GM20000 (cell line): ENCODE measurements at places on chromosomes 5 and 9.
A peak's percentile ranks its signal among the peaks of the same experiment; 100 is the strongest.

DNA sequence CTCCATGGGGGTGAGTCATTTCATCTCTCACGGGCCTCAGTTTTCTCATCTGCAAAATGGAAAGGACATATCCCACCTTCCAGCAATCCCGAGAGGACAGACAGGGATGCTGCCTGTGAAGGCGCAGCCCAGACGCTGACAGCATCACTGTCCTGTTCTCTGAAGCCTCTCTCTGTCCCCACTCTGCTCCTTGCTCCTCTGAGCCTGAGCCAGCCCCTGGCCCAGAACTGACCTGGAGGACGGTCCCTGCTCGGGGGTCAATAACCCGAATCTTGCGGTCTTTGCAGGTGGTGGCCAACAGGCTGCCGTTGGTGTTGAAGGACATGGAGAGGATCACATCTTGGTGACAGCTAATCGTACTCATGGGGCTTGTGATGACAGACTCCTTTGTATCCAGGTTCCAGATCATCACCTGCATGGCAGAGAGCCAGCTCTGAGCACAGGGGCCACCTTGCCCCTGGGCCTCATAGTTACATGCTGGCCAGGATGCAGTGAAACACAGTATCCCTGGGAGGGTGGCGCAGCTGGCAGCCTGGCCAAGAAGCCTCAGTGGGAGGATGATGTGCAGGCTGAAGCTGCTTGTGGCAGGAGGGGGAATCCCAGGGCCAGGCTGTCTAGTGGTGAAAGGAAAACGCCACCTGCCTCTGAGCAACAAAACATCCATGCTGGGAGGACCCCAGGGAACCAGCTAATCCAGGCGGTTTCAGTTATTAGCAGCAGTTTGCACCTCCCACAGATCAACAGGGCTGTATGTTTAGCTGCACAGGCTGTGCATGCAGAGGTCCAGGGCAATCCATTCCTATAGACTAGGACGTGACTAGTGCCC lies 14.0 kb upstream of the TRIM14 start:
- no peak for DNase-seq

DNA sequence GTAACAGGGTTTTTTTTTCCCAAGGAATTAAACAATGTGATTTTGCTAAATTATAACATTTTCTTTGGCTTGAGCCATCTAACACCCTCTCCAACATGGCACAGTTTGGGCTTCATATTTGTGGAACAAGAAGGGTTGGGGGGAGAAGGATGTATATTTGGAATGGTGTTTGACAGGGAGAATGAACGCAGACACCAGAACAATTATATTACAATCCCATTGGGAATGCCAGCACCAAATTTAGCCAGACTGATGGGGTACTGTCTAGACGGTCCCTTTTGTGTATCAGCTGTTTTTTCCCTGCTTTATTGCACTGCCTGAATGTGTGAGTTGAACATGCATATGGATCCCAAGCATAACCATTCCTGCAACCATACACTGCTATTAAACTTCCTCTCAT lies 130.9 kb upstream of the TMEM161B start:
- no peak for DNase-seq

GRCh38 chr5:33379757-33380156 lies 61.0 kb upstream of the TARS1 start:
- DNase-seq, result no peak

DNA sequence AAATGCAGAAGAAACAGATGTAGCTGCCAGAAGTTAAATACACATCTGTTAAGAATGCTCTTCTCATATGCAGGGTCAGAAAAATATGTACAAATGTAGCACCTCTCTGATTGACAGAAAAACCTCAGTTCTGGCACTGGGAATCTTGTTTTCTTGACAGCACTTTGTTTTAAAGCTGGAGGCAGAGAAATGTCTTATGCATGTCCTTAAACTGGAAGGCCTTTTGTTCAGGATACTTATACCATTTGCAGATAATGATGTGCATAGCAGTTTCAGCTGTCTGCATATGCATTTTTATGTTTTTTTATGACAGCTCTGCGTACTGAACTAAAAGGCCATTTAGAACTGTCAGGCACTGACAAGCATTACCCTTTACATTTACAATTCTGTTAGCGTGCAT lies 567.9 kb downstream of the EBF1 start:
- no peak for DNase-seq

- DNase-seq, result no peak
Measured at GRCh38 chr9:125161284-125161918, 18.1 kb upstream of the SCAI start.

GRCh38 chr5:84373506-84373905 lies 11.2 kb downstream of the EDIL3 start:
- DNase-seq, result no peak

DNA sequence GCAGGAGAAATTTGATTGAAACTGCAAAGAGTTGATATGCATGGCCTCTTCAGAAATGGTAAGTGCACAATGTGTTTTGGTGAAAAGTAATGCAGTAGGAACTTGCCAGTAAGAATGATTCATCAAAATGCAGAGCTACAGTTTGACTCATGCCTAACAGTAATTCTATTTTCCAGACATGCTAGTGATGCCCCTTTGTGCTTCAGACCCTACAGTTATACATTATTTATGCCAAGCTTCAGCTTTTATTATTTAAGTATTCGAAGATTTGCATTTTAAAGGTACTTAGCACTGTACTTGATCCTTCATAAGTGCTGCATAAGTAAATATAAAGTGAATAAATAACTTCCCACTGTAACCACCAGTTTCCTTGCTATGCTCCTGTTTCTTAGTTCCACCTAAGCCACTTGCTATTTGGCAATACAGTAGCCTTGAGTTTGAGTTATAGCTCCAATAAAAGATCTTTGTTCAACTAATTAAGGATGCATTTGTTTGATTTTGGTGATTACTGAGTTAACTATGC lies 3.6 kb upstream of the SPATA31E1 start:
- no peak for DNase-seq

DNA sequence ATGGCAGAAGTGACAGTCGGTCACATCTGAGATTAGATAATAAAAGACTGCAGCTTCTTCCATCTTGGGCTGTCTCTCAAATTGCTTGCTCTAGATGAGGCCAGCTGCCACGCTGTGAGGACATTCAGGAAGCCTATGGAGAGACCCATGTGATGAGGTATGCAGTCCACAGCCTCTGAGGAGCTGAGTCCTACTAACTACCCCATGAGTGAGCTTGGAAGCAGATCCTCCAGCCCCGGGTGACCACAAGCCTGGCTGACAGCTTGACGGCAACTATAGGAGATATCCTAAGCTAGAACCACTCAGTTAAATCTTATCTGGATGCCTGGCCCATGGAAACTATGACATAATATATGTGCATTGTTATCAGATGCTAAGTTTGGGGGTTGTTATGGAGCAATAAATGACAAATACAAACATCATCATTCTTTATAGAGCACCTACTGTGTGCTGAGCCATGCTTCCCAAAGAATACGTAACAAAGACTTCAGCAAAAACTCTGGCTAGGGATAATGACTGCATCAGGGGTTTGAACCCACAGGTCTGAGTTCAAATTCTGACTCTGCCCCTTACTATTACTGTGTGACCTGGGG lies 26.7 kb downstream of the KCNV2 start:
- no peak for DNase-seq

GRCh38 chr9:16257604-16258003 lies 612.9 kb downstream of the BNC2 start:
- no peak for DNase-seq

DNA sequence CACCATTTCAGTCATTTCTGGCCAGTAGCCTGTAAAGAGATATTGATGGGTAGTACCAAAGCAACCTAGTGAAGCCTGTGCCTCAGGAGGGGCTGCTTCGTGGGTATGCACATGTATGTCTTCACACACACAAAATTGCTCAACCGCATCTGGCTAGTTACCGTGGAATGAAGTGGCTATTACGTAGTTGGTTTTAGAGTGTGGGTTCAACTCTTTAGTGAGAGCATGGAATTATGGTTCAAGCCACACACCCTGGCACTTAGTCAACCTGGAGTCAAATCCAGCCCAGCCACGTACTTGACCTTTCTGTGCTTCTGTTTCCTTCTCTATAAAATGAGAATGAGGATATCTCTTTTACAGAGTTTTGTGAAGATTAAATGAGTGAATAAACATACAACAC lies 174.9 kb downstream of the TTC39B start:
- DNase-seq, result no peak

- DNase-seq, result no peak
Measured at GRCh38 chr5:116730706-116731105, 156.1 kb upstream of the SEMA6A start.

- no peak for DNase-seq
Measured at GRCh38 chr5:123805300-123805699, 293.3 kb downstream of the CSNK1G3 start.

DNA sequence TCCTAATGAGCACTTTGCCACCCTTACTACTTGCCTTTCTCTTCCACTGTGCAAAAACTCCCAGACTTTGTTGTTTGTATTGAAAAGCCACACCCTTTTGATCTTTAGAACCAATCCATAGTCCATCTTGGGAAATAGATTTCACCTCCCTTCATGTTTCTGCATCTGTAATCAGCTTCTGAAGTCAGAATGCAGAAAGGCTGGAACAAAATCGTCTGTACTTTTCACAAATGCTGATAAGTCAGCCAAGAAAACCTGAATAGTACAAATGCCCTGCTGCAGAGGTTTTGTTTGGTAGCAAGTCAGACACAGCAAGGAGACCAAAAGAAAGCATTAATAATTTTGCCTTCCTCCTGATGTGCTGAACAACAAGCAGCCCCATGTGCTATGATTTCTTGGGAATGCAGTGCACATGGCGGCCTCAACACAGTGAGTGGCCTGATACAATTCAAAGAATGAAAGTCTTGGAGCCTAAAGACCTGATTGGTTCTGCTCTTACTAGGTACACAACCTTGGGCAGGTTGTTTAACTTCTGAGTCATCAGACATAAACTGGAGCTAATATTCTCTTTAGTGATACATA lies 59.2 kb upstream of the STK32A start:
- no peak for DNase-seq

- no peak for DNase-seq
Measured at GRCh38 chr5:180339583-180340183, 13.5 kb downstream of the GFPT2 start.

DNA sequence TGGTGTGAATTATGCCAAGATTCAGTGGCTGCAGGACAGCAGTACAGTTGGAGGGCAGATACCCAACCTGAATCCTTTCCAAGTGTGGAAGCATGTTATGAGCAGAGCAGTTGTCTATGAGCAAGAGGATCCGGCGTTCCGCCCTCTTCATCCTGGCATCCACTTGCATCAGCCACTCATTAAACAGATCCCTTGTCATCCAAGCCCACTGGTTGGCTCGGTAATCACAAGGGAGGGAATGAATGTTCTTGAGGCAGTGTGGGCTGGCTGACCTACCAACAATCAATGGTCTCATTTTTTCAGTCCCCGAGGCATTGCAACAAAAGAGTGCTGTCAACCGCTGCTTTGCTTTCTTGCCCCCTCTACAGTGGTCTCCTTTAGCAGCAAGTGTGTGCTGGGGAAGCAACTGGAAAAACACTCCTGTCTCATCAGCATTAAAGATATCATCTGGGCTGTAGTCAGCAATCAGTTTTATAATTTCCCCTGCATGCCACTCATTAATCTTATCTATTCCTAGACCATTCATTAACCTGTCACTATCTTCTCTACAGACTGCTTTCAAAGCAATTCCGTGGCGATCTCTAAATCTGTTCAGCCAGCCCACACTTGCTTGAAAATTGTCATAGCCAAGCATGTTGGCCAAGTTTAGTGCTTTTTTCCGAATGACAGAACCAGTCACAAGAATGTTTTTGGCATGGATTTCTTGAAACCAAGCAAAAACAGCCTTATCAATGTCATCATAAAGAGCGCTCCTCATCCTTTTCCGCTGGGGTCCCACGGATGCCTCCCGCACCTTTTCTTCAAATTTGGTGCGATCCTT lies 4.9 kb downstream of the TIGD6 start:
- DNase-seq, result no peak

DNA sequence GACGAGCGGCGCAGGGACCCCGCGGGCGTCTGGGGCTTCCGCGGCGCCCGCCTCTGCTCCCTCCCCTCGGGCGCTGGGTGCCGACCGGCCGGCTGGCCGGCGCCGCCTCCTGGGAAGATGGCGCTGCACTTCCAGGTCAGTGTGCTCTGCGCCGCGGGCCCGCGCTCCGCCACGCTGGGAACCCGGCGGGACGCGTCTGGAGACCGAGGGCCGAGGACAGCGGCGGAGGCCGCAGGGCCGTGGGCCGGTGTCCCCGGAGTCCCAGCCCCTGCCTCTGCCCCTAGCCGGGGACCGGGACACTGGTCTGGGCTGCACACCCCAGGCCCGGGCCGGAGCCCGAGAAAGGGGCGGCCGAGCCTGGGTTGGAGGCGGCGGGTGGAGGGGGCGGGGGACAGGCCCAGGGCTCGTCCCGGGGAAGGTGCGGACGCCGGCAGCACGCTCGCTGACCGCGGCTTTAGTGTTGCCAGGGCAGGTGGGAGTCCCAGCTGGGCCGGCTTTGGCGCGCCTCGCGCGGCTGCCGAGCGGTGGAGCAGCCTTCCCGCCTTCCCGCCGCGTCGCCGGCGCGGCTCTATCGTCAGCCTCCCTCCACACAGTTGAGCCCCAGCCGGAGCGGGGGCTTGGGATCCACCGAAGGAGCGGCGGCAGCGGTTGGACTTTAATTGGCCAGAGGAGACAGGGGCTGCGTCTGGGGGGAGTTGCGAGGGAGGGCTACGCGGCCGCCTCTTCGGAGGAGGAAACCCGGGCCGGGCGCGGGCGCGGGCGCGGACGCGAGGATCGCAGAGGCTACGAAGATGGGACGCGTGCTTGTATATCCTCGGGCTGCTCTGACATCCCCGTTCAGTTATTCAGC lies at the start of gene RANBP17:
Gene RANBP17, plus strand, starts transcription at position 102 of the 850 bp plus-strand sequence.
- DNase-seq, result peak; percentile 80

- no peak for DNase-seq
Measured at GRCh38 chr5:100755435-100755834, 147.6 kb downstream of the ST8SIA4 start.

GRCh38 chr9:90176901-90177300 lies 465.7 kb downstream of the DIRAS2 start:
- no peak for DNase-seq

DNA sequence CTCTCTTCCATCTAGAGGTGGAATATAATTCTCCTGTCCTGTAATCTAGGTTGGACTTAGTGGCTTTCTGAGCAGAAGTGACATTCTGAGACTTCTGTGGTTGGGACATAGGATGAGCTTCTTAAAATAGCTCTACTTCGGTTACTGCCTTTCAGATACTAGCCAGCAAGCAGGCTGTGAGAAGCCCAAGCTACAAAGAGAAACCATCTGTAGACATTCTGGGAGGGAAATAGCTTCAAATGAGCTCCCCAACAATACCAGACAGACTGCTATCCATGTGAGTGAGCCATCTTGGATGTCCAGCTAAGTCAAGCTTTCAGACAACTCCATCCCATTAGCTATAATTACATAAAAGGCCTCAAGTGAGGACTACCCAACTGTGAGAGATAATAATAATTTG lies 568.9 kb downstream of the DMRTA1 start:
- DNase-seq, result no peak

GRCh38 chr5:43231977-43232376 lies 40.0 kb downstream of the NIM1K start:
- no peak for DNase-seq

- peak; percentile 91 for DNase-seq
Measured at GRCh38 chr5:180803181-180804128, 849 bp upstream of the MGAT1 start.

- DNase-seq, result no peak
Measured at GRCh38 chr5:96699186-96699820, 37.1 kb downstream of the CAST start.

GRCh38 chr5:146751781-146752401 lies 126.7 kb downstream of the PPP2R2B start:
- DNase-seq, result peak; percentile 4
